ENCODE measurements at places on chromosomes 16 and 17.

- DNase-seq, result no peak
Observed at GRCh38 chr16:2471653-2472487, 773 bp downstream of the NTN3 start.

DNA sequence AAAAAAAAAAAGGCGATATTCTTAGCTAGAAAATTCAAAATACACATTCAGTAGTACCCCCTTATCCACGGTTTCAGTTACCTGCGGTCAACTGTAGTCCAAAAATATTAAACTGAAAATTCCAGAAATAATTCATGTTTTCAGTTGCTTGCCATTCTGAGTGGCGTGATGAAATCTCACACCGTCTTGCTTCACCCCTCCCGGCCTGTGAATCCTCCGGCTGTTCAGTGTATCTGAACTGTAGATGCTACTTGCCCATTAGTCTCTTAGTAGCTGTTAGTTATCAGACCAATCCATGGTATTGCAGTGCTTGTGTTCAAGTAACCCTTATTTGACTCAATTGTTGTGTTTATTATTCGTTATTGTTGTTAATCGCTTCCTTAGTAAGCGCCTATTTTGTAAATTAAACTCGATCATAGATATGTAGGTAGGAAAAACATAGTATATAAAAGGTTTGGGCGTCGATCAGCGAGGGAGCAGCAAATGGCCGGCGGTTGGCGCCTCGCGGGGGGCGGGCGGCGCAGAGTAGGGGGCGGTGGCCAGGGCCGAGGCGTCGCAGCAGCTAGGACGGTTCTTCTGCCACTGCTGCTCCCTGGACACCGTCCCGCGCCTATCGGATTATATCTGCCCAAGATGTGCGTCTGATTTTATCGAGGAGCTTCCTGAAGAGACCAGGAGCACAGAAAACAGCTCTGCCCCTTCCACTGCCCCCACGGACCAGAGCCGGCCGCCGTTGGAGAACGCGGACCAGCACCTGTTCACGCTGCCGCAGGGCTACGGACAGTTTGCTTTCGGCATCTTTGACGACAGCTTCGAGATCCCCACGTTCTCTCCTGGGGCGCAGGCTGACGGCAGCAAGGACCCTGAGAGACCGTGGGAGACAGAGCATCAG is 39.8 kb upstream of the AKAP1 start:
- no peak for DNase-seq

DNA sequence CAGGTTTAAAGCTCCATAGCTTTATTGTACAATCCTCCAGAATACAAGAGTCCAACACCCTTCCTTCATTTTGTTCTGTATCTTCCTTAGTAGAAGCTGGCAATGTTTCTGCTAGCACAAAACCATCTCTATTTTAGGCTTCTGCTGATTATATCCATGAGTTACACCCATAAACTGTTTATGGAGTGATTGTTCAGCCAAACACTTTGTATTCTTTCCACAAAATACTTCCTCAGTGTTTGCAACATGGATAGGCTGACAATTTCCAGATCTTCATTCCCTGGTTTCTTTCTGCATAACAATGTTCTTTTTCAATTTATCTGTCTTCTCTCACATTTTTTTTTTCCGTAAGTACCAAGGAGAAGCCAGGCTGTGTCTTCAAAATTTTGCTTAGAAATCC is 839.9 kb upstream of the CDH8 start:
- no peak for DNase-seq

GRCh38 chr17:78396441-78397337 is 18.2 kb downstream of the PGS1 start:
- DNase-seq, result no peak

DNA sequence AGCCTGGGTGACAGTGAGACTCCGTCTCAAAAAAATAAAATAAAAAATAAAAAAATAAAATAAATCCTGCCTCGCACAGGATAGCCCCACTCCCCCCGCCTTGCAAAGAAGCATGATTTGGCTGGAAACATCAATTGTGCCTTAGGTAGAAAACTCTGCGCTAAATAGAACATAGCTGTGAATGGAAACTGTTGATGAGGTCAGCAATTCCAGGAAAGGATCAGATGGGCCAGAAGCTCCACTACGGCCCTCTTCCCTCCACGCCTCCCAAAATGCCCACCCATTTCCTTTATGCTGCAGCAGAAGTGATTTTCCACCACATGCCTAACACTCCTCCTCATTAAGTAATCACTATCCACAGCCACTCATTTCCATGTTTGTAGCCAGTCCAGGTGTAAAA is 473.4 kb downstream of the XYLT1 start:
- DNase-seq, result no peak

GRCh38 chr17:45857977-45858708 is 13.5 kb downstream of the SPPL2C start:
- DNase-seq, result no peak

GRCh38 chr16:81237282-81237681 is 1.2 kb upstream of the BCO1 start:
- no peak for DNase-seq

DNA sequence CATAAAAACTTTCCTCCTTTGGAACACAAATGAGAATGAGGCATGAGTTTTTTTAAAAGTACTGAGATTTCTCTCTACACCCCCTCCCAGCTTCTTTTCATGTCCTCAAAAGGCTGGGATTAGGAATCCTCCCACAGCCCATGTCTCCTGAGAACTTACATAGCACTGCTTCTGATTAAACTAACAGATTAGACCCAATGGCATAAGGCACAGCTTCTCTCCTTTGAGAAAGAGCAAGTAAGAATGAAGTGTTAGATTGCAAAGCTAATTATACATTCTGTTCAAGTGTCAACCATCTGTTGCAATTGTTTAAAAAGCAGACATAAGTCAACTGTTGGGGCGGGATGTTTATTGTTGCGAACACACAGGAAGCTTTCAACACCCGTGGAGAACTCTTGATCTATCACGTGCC is 715.1 kb downstream of the CDH11 start:
- DNase-seq, result no peak

GRCh38 chr17:830950-831349 is 48.8 kb downstream of the MRM3 start:
- DNase-seq, result no peak
